Activated gamma-delta T cell treated with Interleukin-2 at 50 U/mL for 16 hours (primary cell): ENCODE measurements at places on chromosomes 1 and 21.

- no peak for DNase-seq
These were observed 550.9 kb upstream of the TMPRSS15 start for GRCh38 chr21:18954441-18954844.

DNA sequence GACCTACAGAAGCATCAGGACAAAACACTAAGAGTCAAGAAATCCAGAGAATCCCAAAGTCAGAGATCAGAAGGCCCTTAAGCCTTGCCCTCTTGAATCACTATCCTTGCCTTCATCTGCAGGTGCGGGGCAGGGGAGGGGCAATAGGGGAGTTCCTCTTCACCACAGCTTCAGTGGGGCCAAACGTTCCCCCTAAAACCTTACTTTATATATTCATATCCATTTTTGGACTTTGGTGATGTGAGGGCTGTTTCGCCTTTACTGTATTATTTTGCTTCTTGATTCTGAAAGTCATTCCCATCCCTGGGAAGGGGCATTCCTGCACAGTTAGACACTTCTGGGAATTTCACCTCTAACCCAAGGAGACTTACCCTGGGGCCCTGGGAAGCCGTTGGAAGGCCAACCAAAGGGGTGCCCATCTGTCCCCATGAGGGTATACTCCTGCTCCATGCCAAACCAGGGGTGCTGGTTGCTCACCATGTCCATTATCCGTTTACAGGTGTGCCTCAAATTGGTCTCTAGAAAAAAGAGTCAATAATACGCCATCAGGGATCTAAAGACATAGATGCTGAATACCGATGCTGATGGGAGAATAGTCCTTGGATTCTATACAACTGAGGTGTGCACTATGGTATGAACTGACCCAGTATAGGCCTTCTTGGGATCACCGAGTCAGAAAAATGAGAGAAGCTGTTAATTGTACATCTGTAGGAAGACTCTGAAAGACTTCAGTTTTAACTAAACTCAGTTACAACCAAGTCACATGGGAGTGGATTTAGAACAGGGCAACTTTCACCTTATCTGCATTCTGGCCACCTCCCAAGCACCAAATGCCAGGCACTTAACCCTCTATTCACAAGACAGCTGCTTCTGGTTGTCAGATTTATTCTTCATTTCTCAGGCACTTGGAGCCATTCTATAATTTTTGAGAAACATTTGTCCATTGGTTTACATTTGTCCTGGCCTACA is 5.4 kb downstream of the GLUL start:
- DNase-seq = no peak

- DNase-seq = no peak
These were observed 7.1 kb downstream of the GLIS1 start for GRCh38 chr1:53731779-53732305.

DNA sequence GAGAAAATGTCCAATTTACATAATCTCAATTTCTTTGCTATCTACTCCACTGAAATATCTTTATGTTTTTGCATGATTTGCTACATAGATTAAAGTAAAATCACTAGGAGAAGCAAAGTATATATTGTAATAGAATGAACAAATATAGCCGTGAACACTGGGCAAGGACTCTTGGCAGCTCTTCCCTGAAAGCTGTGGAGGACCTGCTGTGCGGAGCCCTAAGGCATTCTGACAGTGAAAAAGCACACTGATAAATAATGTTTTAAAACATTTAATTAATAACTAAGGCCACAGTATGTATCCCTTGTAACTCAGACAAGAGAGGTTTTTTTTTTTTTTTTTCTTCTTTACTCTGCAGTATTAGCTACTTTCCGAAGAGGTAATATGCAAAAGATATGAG is 256.1 kb upstream of the DPYD start:
- DNase-seq = no peak

DNA sequence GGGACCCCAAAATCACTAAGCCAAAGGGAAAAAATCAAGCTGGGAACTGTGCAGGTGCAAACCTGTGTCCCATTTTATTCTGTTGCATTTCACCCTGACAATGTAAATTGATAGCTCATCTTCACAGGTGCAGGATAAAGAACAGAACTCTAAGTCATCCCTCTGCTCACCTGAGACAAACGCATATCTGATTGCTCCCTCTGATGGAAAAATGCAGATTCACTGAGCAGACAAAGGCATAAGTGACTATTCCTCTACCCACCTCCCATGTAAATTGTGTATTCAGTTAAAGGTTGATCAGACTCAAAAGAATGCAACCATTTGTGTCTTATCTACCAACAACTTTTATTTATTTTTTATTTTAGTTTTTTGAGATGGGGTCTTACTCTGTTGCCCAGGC is 644.2 kb downstream of the PTPRU start:
- no peak for DNase-seq
